DMS153 (cell line): ENCODE measurements at places on chromosomes 3 and 15.
A peak's percentile ranks its signal among the peaks of the same experiment; 100 is the strongest.

GRCh38 chr15:36178303-36178633 is 401.2 kb upstream of the CDIN1 start:
- DNase-seq: peak; percentile 61

- no peak for DNase-seq
These were observed 1.6 kb upstream of the LTF start for GRCh38 chr3:46466273-46466672.

- no peak for DNase-seq
These were observed 19.3 kb downstream of the C3orf85 start for GRCh38 chr3:109155828-109156227.

DNA sequence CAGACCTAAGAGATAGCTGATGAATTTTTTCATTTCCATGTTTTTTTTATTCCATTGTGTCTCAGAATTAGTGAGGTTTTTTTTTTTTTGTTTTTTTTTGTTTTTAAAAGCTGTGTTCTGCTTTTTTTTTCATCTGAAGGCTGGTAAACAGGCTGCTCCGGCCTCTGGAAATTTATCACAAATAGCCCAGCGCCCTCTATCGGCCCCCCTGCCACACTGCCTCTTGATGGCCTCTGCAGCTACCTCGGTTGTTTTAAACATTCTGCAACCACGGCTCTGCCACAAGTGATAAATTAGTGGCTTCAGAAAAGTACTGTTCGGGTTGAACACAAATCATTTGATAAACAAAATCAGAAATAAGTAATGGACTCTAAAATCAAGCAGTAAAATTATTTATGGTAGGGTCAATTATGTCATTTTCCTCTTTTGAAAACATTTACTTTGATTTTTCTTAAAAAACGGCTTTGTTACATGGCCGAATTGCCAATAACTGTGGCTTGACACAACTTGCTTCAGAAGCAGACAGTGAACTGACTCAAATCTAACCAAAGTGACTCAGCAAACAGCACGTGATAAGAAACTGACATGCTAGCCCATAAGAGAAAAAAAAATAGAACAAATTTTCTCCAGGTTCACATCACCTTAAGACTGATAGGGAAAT is 87.8 kb downstream of the RSL24D1 start:
- no peak for DNase-seq

- DNase-seq: no peak
These were observed 678 bp downstream of the DOCK3 start for GRCh38 chr3:50675179-50676030.

GRCh38 chr15:77862651-77863104 is 214.8 kb downstream of the TBC1D2B start:
- no peak for DNase-seq

GRCh38 chr3:123524981-123525380 is 59.9 kb downstream of the HACD2 start:
- no peak for DNase-seq

GRCh38 chr3:138417559-138417982 is 16.8 kb upstream of the ESYT3 start:
- peak; percentile 66 for DNase-seq

DNA sequence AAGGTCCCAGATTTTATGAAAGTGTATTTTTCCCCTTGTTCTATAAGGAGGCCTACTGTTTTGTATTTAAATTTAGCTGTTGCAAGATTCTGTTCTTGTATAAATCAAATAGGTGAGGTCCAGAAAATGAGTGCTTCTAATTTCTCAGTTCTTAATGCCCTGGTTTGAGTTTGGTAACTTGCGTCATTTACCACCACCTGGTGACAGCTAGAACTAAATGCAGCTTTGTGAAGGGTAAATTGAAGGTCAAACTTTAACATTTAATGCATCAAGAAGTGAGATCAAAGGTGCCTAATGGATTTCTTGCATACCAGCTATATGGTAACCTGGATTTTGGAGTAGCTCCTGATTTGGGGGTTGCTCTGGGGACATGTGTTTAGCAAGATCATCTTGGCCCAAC is 50.7 kb upstream of the POLR2M start:
- no peak for DNase-seq

DNA sequence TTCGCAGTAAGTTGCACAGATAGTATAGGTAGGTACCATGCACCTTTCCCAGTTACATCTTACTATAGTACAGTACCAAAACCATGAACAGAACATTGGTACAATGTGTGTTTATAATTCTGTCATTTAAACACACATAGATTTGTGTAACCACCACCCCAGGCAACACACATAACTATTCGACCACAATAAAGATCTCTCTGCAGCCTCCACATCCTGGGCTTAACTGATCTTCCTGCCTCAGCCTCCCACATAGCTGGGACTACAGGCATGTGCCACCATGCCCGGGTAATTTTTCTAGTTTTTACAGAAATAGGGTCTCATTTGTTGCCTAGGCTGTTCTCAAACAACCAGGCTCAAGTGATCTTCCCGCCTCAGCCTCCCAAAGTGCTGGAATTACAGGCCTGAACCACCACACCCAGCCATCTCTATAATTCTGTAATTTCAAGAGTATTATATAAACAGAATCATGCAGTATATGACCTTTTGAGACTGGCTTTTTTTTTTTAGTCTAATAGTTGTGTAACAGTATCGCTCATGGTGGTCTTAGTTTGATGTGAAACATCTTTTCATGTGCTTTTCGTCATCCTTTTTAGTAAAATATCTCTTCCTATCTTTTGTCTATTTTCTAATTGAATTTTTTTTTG is 13.3 kb upstream of the TMF1 start:
- DNase-seq: no peak

- no peak for DNase-seq
These were observed 53.3 kb upstream of the RNF7 start for GRCh38 chr3:141684758-141685157.

DNA sequence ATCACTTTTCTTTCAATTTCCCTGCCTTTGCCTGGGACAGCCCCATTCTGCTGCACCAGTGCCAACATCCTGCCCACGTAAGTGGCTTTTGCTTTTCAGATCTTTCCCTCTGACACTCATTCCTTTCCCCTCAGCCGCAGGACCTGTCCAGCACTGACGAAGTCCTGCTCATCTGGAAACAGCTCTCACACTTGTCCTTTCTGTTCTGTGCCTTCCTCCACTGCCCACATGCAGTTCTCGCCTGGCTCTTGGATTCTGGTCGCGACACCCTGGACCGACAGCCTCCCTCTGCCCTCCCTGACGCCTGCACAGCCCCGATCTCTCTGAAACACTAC is 99.7 kb downstream of the ADCY5 start:
- no peak for DNase-seq

DNA sequence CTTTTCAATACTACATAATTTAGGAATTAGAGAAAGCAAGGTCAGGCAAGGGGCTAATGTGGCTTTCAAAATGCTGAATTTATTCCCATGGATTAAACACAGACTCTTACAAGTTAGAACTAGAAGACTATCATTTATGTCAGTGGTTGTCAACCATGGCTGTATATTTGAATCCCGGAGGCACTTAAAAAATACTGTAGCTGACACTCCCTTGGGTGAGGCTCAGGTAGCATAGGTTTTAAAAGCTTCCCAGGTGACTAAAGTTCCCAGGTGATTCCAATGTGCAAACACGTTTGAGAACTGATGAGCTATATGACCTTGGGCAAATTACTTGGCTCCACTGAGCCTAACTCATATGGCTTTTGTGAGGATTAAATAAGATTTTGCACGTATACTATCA is 29.6 kb downstream of the AAGAB start:
- DNase-seq: no peak
